Activated naive CD4-positive, alpha-beta T cell treated with anti-CD3 and anti-CD28 coated beads, Interleukin-2, amount 50 U/mL, for 16 hours (primary cell): ENCODE measurements at places on chromosomes 2 and 18.

- DNase-seq, result no peak
These were observed 382.7 kb upstream of the SALL3 start for GRCh38 chr18:78596794-78597345.

GRCh38 chr2:215657844-215658243, 222.0 kb upstream of the FN1 start:
- DNase-seq, result no peak

- no peak for DNase-seq
These were observed 100.4 kb downstream of the EIPR1 start for GRCh38 chr2:3277050-3277747.

DNA sequence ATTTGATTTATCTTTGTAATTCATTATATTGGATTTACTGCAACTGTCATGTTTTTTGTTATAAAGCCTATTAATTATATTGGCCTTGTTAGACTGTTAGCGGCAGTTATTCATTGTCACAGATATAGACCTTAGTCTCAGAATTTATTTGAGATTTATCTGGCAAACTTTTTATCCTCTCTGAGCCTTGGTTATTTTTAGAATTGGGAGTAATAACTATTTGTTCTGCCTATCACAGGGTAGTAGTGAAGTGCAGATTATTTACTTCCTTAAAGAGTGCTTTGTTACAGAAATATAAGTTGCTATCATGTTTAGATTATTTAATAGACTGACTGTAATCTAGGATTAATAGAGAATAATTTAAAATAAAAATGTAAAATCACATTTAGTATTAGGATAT, 41.9 kb downstream of the AGPS start:
- DNase-seq, result no peak

DNA sequence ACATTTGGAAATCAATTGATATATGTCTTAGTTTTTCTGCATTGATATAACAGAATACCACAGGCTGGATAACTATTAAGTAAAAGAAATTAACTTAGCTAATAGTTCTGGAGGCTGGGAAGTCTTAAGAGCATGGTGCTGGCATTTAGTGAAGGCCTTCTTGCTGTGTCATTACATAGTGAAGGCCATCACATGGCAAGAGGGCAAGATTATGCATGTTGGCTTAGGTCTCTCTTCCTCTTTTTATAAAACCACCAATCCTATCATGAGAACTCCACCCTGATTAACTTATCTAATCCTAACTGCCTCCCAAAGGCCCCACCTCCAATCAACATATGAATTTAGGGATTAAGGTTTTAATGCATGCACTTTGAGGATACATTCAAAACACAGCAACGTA, 225.5 kb upstream of the VRK2 start:
- DNase-seq, result no peak

GRCh38 chr2:61117534-61117933, 44.5 kb upstream of the C2orf74 start:
- no peak for DNase-seq

DNA sequence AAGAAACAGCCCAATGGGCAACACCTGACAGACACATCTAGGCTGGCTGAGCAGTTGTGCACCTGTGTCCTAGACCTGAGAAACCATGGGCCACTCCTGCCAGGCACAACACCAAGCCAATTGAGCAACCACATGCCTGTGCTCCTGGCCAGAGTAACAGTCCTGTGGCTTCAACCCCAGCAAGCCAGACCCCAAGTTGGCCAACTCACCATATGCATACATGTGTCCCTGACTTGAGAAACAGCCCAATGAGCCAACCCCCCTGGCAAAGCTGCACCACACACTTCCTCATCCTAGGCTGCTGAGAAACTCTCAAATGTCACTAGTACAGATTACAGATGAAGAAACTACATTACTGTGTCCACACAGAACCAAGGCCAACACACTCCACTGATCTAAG, 36.6 kb downstream of the USP34 start:
- DNase-seq, result no peak

- DNase-seq, result no peak
These were observed 8.0 kb downstream of the CD8A start for GRCh38 chr2:86782748-86783147.

DNA sequence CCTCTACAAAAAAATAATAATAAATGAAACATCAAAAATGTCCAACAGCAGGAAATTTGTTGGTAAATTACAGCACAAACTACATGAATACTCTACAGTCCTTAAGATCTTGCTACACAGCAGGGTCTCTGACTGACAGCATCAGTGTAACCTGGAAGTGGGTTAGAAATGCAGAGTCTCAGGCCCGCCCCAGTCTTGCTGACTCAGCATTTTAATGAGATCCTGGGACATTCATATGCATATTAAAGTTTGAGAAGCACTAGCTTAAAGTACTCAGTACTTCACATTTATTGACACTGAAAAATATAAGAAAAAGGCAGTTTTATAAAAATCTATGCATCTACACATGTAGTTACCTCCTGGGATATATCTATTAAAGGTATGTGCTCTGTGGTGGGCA, 21.7 kb downstream of the ST3GAL5 start:
- DNase-seq, result no peak

- no peak for DNase-seq
These were observed 136.7 kb downstream of the MBP start for GRCh38 chr18:76995896-76996295.

DNA sequence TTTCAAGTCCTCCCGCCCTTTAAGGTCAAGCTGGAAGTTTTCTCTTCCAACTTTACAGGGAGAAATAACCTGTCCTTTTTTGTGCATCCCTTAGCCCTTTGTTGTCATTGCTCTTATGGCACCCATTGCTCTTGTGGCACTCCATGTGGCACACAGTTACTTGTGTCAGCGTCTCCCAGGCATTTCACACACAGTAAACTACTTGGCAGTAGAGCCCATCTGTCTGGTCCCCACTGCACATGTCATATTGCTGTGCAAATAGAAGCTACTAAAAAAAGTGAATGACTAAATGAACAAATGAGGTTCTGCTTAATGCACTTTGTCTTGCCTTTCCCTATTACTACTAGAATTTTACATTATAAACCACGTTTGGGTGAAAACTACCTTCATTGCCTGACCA, 149.3 kb downstream of the EML6 start:
- no peak for DNase-seq

GRCh38 chr2:172919732-172920131, 155.9 kb upstream of the MAP3K20 start:
- no peak for DNase-seq

GRCh38 chr18:59822612-59823550, 76.9 kb upstream of the PMAIP1 start:
- no peak for DNase-seq

- DNase-seq, result no peak
These were observed 185.4 kb downstream of the TFCP2L1 start for GRCh38 chr2:121099329-121100290.

- peak; percentile 76 for DNase-seq
These were observed at the start of gene STAT4 for GRCh38 chr2:191150600-191151330. Gene STAT4, minus strand, starts transcription at chr2:191150994. Its CDS starts 2,791 bp downstream, at chr2:191148203.

DNA sequence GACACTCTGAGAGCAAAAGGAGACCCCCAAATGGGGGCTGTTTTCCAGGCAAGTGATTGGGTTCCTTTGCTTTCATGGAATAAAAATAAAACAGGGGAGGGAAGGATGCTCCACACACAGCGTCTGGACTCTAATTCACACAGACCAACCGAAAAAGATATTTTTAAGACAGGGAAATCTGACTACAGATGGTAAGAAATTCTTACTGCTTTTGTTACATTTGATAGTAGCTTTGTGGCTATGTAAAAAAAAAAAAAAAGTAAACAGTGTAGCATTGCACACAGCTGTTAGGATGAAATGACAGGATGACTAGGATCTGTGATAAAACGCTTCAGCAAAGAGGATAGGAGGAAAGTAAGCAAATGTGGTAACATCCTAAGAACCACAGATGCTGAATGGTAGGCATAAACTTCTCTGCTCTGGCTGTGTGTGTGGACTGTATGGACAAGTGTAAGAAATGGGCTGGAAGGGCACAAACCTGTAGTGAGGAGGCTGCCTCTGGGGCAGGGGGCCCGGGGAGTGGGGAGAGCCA, 207.6 kb downstream of the ANAPC1 start:
- no peak for DNase-seq

DNA sequence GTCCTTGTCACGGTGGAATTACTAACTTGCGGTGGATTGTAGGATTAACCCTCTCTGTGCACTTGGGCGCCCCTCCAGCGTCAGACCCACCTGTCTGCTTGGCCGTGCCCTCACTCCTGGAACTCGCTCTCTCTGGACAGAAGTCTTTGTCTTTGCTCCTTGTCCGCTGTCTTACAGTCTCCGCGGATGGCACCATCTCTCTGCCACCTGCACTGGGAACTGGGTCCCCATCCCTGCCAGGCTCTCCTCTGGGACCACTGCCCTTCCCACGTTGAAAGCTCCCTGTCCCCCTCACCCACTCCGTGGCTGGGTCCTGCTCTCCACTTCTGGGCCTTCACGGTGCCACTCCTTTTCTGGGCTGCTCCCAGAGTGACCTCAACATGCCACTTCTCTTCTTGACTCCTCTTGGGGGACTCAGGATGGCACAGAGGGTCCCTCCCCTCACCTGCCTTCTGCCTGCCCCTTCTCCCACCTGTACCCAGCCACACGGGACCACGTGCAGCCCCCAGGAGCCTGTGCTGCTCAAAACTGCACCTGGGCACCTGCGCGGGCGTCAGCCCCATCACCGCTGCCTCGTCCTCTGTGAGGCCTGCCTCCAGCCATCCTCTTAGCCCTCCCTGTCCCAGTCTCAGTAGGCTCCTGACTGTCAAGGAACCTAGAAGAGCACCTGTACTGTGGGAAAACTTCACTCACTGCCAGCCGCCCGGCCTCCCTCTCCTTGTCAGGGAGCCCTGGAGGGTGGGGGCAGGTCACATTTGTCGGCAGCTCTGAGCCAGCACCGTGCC, 11.1 kb downstream of the CNDP2 start:
- no peak for DNase-seq

- DNase-seq, result no peak
These were observed 34.5 kb upstream of the LRRC30 start for GRCh38 chr18:7196421-7196820.

DNA sequence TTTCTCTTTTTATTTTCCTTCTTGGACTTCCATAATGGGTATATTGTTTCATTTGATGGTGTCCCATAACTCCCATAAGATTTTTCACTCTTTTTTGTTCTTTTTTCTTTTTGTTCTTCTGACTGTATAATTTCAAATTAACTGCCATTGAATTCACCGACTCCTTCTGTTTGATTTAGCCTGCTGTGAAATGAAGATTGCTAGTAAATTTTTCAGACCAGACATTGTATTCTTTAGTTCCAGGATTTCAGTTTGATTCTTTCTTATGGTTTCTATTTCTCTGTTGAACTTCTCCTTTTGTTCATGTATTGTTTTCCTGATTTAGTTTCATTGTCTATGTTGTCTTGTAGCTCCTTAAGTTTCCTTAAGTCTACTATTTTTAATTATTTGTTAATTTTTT, 87.6 kb upstream of the SPOPL start:
- DNase-seq, result no peak

DNA sequence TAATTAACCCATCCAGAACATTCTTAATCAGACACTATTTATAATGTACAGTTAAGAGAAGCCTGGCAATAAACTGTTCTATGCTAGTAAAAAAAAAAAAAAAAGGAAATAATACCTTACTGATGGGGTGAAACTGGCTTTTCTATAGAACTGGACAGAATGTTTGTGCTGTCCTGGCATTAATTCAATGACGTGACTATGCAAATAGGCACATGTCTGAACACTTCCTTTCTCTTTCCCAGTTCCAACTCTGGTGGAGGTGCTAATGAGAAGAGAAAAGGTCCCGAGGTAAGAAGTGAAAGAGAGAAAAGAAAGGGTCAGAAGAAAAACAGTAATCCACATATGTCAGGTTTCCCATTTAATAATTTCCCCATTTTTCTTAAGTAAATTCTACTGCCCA, 508.4 kb downstream of the ZEB2 start:
- no peak for DNase-seq

- peak; percentile 45 for DNase-seq
These were observed 29.6 kb downstream of the MCEE start for GRCh38 chr2:71100195-71100964.

- no peak for DNase-seq
These were observed 74.1 kb upstream of the MAP4K3 start for GRCh38 chr2:39511219-39511604.

GRCh38 chr18:40404284-40404683, 1550.8 kb upstream of the PIK3C3 start:
- no peak for DNase-seq

DNA sequence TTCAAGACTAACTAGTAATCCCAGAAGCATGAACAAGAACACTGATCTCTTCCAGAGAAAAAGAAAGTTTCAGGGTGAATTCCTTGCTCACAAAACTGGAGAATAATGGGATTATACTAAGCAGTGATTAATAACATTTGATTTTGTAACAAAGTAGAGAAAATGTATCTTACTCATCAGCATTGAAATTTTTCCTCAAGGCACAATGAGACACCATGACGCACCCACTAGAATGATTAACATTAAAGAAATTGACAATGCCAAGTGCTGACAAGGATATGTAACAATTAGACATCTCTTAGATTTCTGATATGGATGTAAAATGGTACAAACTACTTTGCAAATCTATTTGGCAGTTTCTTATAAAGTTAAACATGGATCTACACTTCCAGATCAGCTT, 101.1 kb upstream of the EPHA4 start:
- no peak for DNase-seq

DNA sequence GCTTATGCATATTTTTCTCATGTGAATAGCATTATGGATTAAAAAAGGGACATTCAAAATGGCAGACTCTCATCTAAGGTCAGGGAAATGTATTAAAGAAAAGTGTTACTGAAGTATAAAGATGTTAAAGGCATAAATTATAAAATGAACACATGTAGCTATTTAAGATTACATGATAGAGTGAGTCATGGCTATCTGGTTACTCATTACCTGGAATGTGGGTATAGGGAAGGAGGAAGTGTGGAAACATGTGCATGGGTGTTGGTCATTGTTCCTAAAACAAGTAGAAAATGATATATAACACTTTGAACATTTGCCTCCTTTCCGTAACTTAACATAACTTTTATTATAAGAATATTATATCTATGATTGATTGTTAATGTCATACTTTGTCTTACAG, 66.4 kb downstream of the MYO1B start:
- no peak for DNase-seq

- no peak for DNase-seq
These were observed 86.1 kb upstream of the GPC1 start for GRCh38 chr2:240349133-240350005.

DNA sequence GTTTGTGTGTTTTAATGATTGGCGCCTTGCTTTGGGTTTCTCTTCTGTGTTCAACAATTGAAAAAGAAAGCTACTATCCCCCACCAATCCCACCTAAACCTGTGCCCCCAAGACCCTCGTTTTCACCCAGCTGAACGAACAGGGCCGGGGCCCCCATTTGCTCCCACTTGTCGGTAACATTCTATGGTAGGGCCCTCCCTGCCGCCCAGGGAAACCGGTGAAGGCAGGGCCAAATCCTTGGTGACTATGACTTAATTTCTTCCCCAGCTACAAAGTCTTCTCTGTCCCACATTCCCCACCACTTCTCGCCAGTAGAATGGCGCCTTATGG, 598 bp upstream of the SNRNP200 start:
- no peak for DNase-seq

GRCh38 chr2:73908689-73909652, 16.2 kb downstream of the ACTG2 start:
- DNase-seq, result no peak
